Stimulated activated CD4-positive, alpha-beta T cell treated with anti-CD3 and anti-CD28 coated beads, Interleukin-12 subunit alpha, Interleukin-12 subunit beta, amount 100 ng/mL, for 24 hours (primary cell): ENCODE measurements at places on chromosomes 7 and 10.

- DNase-seq = no peak
Measured at GRCh38 chr10:79507440-79508167, 4.7 kb upstream of the EIF5AL1 start.

GRCh38 chr10:96517284-96517683 is 3.6 kb upstream of the TLL2 start:
- no peak for DNase-seq

GRCh38 chr7:141550386-141551093 is 670 bp upstream of the AGK start:
- no peak for DNase-seq

- DNase-seq = no peak
Measured at GRCh38 chr10:78921895-78922294, 146.9 kb upstream of the ZMIZ1 start.

- no peak for DNase-seq
Measured at GRCh38 chr10:124388476-124388822, 30.3 kb downstream of the OAT start.

GRCh38 chr7:26664735-26665416 is 199.5 kb downstream of the SKAP2 start:
- DNase-seq = no peak

DNA sequence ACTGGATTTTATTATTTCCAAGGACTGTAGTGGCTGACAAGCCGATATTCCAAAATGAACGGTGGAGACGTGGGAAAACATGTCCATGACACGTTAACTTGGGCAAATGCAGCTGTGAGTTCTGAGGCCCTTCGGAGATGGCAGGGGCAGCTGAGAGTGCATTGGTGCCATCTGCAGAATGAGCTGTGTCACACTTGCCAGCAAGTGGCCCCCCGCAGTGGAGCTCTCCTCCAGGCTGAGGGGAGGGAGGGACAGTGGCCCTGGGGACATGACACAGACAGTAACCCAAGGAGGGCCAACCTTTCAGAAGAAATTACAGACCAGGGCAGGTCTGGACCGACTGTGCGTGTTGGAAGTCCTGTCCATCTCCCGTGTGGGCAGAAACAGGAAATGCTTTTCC is 139.4 kb downstream of the SVIL start:
- no peak for DNase-seq

GRCh38 chr10:18409599-18410397 is 241.6 kb downstream of the NSUN6 start:
- DNase-seq = no peak

- DNase-seq = no peak
Measured at GRCh38 chr7:119271147-119271779, 1001.7 kb upstream of the KCND2 start.

GRCh38 chr10:127308031-127308430 is 111.6 kb upstream of the INSYN2A start:
- no peak for DNase-seq

DNA sequence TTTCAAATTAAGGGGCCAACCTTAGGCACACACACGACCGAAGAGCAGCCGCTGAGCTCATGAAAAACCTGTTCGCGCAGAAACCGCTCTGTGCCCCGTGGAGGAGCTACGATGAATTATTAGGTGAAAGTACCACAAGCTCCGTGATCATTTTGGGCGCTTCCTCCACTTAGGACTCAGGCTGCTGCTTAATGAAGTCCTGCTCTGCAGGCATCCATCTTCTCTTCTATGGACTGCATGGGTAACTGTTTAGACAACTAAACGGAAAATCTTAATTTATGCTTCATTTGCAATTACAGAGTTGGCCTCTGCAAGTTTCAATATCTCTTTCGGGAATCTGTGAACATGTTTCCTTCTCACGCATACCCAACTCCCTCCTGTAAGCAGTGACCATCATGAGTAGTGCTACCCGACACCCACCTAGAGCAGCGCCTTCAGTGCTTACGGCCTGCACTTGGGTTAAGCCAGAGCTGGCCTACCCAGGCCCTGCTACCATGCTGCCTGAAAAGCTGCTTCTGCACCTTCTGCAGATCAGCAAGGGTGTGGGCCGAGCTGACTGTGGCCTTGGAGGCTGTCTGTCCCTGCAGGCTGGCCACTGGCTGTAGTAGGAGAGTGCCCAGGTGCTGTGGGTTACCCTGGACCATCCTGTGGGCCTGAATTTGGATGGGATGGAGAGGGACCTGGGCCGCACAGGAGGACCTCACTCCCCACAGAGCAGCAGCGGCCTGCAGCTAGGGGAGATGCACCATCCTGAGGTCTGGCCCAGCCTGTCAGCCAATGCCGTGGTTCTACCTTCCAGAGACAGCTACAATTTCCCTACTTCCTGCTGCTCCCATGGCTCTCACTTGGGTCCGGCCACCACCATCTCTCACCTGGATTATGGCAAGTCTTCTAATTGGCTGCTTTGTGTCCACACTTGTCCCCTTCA is 36.0 kb downstream of the GNA12 start:
- no peak for DNase-seq
